ENCODE measurements at places on chromosomes 12 and 14.

DNA sequence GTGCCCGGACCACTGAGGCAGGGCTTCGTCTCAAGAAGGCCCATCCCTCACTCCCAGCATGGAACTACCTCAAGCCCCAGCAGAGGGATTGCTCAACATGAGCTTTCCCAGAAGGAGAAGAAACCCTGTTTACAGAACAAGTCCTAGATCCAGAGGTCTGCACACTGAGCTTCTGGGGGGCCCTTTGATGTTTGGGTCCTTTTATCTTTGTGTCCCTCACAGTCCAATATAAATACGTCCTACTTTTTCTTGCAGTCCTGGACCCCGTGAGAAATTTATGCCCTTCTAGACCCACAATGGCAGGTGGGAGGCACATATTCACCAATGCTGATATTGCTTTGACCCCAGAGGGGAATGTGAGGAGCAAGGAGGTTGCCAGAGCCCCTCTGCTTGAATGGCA is 54.4 kb downstream of the SMUG1 start:
- DNase-seq = no peak

GRCh38 chr12:121516437-121517011 is 64.3 kb downstream of the KDM2B start:
- no peak for DNase-seq

DNA sequence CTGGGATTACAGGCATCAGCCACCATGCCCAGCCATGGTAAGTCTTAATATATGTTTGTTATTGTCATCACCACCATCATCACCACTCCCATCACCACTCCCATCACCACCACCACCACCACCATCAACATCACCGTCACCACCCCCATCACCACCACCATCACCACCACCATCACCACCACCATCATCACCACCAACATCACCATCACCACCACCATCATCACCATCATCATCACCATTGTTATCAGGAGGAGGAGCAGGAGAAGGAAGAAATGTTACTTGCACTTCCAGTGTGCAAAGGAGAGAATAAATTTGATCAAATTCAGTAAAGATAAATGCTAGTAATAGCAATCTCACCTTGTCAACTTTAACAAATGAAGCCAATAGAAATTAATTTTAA is 71.2 kb upstream of the CHST11 start:
- no peak for DNase-seq

DNA sequence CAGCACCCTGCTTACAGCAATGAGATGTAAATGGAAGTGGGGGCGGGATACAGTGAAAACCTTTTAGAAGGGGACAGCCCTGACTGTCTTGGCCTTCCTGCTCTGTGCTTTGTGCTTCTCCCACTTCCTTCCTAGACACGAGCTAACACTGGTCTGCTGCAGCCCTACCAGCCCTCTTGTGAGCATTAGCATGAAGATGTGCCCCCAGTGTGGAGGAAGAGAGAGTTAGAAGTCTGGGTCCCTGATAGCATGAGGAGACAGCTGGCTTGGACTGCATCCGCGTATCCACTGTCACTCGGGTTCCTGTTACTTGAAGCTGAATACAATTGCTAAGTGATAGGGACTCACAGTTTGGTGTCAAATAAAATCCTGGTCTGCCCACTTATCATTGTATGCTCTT is 248.1 kb upstream of the SOX5 start:
- DNase-seq = no peak

DNA sequence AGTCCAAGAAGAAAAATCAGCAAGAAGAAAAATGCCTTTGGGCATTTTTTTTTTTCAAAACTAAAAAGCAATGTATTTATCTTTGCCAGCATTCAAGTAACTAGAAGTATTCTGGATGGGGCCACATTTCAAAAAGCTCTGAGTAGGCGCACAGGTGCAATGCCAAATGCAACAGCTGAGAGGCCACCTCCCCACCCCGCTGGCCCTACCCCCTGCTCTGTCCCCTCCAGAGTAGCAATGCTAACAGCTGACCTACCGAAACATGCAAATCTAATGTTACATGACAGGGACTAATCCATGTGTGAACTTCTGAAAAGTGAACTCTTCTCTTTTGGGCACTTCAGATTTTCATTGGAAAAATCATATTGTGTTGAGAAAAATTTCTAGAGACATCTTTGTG is 153.7 kb upstream of the SLC38A2 start:
- DNase-seq = no peak

DNA sequence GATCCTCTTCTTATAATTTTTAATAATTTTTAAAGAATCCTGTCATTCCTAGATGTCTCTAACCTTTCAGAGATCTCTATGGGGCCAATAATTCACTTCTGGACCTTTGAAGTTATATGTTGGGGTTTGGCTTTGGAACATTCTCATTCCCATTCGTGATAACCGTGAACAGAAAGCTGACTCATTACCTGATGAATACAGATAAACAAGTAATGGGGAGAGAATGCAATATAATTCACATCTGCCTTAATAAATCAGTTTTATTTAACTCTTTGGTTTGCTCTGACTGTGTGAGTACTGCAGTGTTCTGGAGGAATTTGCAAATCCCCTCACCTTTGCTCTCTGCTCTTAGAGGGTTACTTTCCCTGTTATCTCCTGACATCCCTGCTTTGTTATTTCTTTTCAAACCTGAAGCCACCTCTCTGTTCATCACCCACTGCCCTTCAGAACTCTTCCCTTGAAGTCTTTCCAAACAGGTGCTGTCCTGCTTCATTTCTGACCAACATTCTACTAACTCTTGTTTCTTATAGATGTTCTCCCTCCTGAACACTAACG is 79.6 kb upstream of the SLC38A2 start:
- DNase-seq = no peak

DNA sequence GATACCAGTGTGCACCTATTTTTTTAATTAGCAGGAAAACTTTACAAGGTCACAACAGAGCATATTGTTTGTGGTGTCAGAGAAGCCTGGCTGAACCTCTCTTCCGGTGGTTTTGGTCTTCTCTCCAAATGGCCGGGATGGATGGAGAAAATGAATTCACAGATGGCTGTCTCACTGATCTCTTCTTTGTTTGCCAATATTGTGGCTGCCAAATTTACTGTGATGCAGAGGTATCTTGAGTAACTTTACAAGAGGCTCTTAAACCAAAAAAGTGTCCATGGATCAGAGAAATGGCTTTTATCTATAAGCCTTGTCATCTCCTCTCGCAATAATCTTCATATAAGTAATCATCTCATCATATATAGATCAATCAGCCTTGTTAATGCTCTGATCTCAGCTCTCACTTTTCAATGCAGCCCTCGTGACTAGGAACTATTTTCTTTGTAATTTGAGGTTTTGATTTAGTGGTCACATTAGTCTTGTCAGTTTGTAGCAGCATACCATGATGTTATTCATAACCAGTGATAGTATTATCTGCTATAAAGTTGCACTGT is 308.1 kb downstream of the EGLN3 start:
- DNase-seq = no peak

DNA sequence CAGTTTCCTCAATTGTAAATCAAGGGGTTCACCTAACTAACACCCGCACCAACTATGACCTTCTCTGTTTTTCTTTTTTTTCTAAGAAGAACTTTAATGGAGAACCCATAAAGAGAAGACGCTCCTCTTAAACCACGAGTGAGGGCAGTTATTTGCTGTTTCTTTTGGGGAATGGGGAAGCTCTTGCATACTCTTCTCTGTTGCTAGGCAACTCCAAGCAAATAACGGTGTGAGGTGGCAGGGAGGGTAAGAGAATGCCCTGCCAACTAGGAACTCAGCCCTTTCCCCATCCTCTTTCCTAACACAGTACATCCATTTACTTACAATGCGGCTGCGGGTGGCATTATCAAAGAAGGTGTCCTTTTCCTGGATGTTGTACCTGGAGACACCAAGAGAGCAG is 114.9 kb downstream of the ANO2 start:
- DNase-seq = no peak

Measured in activated CD4-positive, alpha-beta memory T cell treated with anti-CD3 and anti-CD28 coated beads, Interleukin-2, amount 10 ng/mL, durations not matched to agents 7 days and 5 days (primary cell).